Neural progenitor cell (in vitro differentiated cells): ENCODE measurements at places on chromosomes 1 and 21. TPM values are rescaled to one million over a fixed set of nuclear protein-coding genes. Genes with fewer than 3 reads are reported as not detected.

GRCh38 chr1:30598571-30599114, 124.7 kb downstream of the MATN1 start:
- H3K27ac ChIP-seq: no peak overlapping the region
- peaks cover 19% of the 10 kb centered on the region for H3K27me3 ChIP-seq
- H3K4me1 ChIP-seq: no peaks in the 10 kb centered on the region
- no peak overlapping the region for H3K4me3 ChIP-seq

EIF4G3 gene
- total RNA-seq: 67.0 and 73.4 TPM in 2 replicates

DNA sequence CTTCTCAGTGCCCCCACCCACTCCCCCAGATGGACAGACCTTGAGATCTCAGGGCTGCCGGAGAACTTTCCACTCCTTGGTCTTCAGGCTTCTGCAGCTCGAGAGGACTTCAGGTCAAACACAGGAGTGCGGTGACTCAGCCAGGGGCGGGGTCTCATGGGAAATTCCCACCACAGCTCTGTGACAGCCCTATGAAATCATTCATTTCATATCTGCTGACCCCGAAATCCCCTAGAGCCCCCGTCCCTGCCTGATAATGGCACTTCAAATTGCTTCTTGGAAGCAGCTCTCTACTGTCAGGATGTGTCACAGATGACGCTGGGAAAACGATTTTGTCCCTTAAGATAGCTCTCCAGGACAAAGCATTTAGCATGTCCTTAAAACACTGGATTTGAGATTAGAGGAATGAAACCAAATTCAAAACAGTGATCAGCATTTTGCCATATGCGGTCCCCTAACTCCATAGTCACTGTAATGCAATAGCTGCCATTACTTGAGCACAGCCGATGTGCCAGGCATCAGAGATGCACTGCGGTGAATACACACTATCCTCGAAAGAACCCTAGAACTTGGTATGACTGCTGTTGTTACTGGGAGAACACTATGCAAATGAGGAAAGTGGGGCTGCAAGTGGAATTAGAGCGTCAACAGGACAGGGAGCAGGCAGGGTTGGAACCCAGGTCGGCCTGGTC, at the start of gene TNFRSF9:
Gene TNFRSF9 (minus strand): TSS at position 95 of the 692 bp plus-strand sequence. CDS start 845 bp downstream, outside the sequence.
- H3K27ac ChIP-seq: no peak within 1 kb of the TSS
- peaks cover 66% of the 10 kb centered on the region for H3K27me3 ChIP-seq
- DNase-seq: no peak
- H3K4me3 ChIP-seq: no peak within 1 kb of the TSS

GRCh38 chr1:117044217-117044616, 15.9 kb upstream of the TTF2 start:
- H3K4me3 ChIP-seq: no peak overlapping the region
- H3K27ac ChIP-seq: no peak overlapping the region
- no peaks in the 10 kb centered on the region for H3K36me3 ChIP-seq

DNA sequence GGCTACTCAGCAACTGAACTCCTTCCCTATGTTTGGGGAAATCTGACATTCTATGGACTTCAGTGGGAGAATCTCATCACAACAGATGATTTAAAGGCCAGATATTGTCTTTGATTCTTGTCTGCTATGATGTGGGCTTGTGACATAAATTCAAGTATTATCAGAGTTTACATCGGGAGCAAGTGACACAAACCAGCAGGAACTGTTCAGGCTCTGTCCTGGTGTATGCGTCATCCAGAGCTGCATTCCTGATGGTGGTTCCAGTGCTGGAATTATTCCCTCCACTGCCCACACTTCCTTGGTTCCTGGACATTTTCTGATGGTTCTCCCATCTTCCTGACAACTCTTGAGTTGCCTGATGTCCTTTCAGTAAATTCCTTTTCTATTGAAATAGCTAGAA, 10.8 kb upstream of the LSM10 start:
- H3K4me3 ChIP-seq: no peak overlapping the region
- no peaks in the 10 kb centered on the region for H3K36me3 ChIP-seq
- no peak for DNase-seq

DNA sequence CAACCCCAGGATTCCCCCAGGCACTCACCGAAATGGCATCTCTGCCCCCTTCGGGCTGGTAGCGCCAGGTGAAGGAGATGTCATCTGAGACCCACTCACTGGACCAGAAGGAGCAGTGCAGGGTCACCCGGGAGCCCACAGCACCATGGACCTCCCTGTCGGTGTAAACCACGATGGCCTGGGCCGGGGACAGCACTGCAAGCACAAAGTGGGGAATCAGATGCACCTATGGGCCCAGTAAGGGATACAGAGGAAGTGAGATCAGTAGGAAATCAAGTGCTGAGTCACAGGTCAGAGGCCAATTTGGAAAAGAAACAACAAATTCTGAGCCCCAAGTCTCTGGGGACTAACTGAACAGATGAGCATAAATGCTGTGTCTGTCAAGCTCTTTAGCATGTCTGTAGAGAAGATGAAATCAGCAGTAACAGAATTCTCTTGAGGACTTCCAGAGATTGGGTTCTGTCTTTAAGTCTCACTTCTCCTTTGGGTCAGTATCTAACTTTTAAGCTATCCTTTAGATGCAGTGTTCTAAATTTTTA, 2.5 kb downstream of the MPZ start:
- H3K4me3 ChIP-seq: no peak overlapping the region
- H3K27ac ChIP-seq: no peak overlapping the region
- H3K36me3 ChIP-seq: no peaks in the 10 kb centered on the region
- H3K27me3 ChIP-seq: no peaks in the 10 kb centered on the region

- H3K27me3 ChIP-seq: no peaks in the 10 kb centered on the region
- DNase-seq: no peak
- no peaks in the 10 kb centered on the region for H3K4me1 ChIP-seq
These were observed 109.1 kb upstream of the LMO4 start for GRCh38 chr1:87219626-87220025.
